Stimulated activated CD4-positive, alpha-beta T cell treated with anti-CD3 and anti-CD28 coated beads, Interleukin-2, amount 100 ng/mL, for 48 hours (primary cell): ENCODE measurements at places on chromosomes 1 and 21.

- DNase-seq = no peak
These were observed 24.6 kb downstream of the IGSF21 start for GRCh38 chr1:18132022-18132710.

DNA sequence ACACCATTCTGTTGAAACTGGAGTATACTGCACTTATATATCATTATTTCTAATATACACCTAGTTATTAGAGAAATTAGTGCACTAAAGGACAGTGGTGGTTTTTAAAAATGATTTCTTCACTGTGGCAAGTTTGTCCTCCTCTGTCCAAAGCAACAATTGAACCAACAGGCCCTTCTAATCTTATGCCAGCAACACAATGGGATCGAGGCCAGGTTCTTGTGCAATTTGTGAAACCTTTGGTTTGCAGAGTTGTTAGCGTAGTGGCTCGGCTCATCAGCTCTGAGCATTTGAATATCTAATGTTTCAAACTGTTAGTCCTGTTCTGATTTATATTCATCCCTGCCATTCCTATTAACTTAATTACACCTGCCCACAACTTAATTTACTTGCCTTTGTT is 9.9 kb upstream of the LRRC39 start:
- DNase-seq = no peak

- peak; percentile 73 for DNase-seq
These were observed 24.1 kb upstream of the ALDH4A1 start for GRCh38 chr1:18926315-18927081.

GRCh38 chr1:18618546-18619466 is 11.8 kb upstream of the PAX7 start:
- no peak for DNase-seq

GRCh38 chr1:158289811-158290210 is at the start of gene CD1C:
Gene CD1C (plus strand): TSS chr1:158289923. CDS start chr1:158290065, 142 bp downstream.
- no peak for DNase-seq

DNA sequence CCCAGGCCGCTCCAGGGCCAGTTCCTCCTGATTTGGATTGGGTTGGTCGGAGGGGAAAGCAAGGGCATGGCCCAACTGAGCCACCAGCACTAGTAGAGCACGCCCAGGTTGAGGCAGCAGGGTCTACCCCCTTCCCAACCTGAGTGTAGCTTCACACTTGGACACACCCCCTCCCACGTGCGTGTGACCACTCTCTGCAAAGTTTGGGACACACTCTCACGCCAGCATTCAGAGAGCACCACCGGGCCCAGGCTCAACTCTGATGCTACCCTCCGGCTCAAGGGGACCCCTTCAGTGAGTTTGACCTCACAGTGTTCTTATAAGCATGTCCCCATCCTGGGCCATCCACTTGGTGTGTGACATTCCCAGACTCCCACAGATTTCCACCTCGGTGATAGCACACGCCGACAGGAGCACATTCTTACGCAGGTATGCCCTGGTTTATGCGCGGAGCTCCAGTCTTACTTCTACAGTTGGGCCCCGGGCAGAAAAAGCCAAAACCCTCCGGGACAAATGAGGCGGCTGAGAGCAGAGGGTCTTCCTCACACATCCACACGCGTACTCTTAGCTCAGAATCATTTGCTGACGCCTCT is 3.0 kb upstream of the DMRTA2 start:
- no peak for DNase-seq

- no peak for DNase-seq
These were observed 55.7 kb upstream of the ACADM start for GRCh38 chr1:75668813-75669212.

DNA sequence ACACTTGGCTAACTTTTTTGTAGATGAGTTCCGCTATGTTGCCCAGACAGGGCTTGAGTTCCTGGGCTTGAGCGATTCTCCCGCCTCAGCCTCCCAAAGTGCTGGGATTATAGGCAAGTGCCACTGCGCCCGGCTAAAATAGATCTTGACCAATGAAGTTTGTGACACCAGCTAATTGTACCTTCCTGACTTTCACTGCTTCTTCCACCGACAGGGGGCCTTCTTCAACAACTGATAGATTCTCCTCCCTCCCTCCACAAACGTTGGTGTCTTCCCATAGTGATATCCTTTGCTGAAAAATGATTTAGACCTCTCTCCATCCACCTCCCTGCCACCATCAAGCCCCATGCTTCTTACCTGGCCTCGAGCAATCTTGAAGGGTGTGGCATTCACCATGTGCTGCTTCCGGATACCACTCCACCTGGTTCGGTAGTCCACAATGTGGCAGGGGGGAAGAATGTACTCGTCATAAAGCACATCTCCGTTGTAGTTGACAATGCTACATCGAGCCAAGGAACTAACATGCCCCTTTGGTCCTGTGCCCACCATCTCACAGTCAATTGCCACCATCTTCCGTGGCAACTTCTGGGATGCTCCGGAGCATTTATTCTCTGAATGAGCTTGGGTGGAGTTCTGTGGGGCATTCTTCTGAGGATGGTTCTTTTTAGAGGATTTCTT is 1.6 kb upstream of the METTL25B start:
- DNase-seq = peak; percentile 53

GRCh38 chr21:45266518-45267389 is 20.9 kb downstream of the POFUT2 start:
- peak; percentile 28 for DNase-seq

DNA sequence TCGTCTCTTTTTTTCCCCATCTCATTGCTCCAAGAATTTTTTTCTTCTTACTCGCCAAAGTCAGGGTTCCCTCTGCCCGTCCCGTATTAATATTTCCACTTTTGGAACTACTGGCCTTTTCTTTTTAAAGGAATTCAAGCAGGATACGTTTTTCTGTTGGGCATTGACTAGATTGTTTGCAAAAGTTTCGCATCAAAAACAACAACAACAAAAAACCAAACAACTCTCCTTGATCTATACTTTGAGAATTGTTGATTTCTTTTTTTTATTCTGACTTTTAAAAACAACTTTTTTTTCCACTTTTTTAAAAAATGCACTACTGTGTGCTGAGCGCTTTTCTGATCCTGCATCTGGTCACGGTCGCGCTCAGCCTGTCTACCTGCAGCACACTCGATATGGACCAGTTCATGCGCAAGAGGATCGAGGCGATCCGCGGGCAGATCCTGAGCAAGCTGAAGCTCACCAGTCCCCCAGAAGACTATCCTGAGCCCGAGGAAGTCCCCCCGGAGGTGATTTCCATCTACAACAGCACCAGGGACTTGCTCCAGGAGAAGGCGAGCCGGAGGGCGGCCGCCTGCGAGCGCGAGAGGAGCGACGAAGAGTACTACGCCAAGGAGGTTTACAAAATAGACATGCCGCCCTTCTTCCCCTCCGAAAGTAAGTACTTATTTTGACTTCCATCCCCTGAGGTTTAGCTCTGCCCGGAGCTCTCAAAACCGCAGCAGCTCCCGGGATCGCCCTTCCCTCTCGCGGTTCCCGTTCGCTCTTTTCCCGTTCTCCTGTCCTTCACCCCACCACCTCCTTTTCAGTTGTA is 1.5 kb downstream of the TGFB2 start:
- no peak for DNase-seq

DNA sequence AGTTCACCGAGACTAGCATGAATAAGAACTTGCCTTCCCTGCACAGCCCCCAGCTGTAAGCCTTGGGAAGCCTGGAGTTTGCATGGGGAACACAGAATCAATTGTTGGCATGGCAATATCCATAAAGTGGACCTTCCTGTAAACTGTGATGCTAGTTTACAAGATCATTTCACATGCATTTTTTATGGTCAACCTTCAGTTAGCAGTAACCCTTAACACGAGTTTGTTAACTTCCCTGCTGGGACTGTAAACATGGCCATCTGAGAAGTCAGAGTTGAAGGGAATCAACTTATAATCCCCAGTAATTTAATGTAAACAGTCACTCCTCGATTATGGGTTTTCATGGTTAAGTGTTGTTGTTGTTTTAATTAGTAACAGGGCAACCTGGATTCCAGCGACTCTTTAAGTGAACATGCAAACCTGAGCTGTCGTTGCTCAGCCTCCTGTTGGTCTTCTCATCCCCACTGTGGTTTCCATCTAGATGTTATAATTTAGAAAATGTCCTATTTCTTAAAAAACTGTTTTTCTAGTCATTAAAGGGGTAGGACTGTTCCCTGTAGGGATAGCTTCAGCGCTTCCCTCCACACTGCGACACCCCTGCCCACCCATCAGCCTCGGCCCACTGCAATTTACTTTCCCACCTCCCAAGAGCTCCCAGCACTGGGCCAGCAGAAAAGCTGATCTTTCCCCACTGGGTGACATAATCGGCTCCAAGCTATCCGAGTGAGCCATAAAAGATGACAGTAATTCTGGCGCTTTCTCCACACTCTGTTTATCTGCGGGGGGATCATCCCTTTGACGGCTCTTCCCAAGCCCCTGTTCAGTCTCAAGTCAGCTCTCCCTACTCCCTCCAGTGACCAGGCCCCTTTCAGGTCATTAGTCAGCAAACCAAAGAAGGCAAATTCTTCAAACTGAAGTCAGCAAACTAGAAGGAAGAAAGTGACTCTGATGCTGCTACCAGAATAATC is 107.6 kb upstream of the IPO9 start:
- no peak for DNase-seq

DNA sequence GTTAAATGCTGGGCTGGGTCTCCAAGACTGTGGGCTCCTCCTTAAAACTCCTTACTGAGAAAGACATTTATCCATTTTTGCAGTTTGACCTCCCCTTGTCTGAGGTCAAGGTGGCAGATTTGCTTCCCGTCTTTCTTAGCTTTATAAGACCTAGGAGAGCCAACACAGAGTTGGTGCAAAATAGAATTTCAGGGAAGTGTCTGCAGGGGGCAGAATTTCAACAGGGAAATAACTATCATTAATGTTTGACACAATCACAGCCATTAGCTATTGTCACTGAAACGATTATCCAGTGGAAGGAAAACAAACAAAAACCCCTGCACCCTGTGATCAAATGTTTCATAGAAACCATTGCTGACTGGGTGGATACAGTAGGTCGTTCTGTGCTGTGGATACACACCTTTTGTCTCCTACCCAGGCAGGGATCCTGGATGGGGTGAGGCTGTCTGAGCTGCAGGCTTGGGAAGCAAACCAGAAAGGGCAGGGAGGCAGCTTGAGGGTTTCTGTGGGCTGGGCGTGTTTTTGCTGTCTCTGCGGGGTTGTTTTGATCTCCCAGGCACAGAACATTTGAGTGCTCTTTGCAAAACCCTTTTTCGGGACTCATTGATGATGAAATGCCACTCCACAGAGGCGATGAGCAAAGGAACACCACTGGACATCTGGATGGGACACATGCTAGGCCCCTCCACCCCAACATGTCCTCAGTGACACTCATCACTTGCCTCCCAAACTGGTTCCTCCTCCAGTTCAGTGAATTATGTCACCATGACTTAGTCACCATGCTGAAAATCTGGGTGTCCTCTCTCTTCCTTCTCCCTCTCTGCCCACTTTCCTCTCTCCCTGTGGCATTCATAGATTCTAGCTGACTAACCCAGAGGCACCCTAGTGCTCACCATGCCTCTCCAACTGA is 94.2 kb upstream of the SERBP1 start:
- DNase-seq = no peak

DNA sequence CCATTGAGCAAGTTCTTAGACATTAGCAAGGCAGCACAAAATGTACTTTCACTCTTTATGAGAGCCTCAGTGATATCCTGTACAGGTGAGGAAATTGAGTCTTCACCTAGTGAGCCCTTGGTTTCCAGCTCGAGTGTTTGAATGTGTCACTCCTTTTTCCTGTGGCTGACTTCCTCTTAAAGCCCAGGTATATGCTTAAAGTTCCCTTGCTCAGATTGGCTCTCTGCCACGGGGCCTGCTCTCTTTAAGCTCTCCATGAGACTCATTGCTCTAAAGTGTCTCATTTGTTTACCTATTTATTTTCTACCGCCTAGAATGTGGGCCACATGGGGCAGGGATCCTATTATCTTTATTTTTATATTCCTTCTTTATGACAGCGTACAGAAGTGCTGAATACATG is 324.9 kb downstream of the SIPA1L2 start:
- no peak for DNase-seq

GRCh38 chr1:237170149-237170548 is 128.2 kb downstream of the RYR2 start:
- DNase-seq = no peak
